ENCODE measurements at places on chromosomes 3 and 15.

- no peak for DNase-seq
Measured at GRCh38 chr3:107813026-107813425, 277.8 kb downstream of the CD47 start.

- no peak for DNase-seq
Measured at GRCh38 chr3:36678216-36679013, 85.9 kb downstream of the DCLK3 start.

DNA sequence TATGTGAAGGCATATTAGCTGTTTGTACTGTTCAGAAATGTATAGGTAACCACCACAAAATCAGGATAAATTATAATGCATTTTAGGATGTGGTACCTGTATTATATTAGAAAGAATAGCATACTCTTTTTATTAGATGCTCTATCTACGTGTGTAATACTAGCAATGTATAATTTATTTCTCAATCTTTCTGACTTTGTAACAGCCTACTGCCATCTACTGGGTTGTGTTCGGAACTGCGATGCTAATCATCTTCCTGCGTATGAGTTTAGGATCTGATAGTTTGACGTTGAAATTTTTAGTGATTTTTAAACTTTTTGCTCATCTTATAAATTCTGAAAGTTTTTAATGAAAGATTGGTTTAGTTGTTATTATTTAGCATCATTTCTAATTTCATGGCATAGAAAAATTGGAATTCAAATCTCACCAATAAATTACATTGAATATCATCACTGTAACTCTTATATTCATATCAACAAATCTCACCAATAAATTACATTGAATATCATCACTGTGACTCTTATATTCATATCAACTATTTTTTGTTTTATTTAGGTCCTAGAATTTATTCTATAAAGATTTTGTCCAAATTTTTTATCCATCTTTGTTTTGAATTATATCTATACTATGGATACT, 322.7 kb upstream of the ZNF717 start:
- no peak for DNase-seq

DNA sequence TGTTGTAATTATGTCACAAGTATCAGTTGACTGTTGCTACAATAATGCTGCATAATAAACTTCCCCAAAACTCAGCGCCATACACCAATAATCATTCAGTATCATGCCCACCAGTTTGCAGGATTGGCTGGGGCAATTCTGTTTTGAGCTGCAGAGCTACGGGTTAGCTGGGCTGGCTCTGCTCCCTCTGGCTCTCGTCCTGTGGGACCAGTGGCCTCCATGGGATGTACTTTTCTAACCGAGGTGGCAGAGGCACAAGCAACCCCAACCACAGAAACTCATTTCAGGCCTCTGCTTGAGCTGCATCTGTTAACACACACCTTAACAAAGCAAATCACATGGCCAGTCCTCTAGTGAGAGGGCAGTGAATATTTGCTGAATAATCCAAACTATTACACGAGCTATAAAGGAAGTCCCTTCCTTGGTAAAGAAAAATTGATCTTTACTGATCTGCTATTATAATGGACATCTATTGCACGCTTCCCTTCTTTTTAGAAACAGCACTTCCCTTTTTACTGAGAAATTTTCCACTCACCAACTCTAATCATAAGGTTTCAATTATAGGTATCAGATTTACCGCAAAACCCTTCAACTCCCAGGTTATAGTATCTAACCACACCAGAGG, 10.9 kb upstream of the BCL2A1 start:
- no peak for DNase-seq

All from stimulated activated CD4-positive, alpha-beta T cell treated with anti-CD3 and anti-CD28 coated beads, TNF-alpha, amount 100 ng/mL, for 1 hour (primary cell).